ENCODE measurements at places on chromosomes 6 and 20.

DNA sequence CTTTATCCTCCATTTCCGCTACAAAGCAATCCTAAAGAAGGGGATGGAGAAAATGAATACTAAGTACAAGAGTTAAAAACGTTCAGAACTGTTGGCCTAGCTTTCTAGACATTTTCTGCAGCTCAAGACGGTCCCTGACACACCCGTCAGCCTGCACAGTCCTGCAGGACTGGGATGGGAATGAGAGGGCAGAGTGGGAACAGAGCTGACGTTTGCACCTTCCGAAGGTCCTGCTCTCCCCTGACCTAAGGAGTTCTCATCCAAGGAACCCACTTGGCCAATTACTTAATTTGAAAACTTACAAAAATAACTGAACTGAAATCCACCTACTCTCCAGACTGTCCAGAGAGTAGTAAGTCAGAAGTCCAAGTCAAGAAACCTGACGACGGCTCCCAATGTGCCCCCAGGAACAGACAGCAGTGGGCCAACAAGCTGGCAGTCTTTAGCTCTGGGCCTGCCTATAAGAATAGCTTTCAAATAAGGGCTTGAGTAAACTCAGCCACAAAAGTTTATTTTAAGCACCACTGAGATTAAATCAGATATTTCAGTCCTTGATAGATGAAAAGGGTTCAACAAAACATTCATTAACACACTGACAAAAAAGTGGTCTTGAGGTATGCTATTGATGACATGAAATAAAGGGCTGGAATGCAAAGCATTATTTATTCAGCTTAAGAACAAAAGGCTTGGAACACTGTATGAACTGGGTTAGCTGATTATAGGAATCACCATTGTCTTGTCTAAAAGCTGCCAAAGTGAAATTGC is 76.8 kb downstream of the CNKSR3 start:
- no peak for DNase-seq

DNA sequence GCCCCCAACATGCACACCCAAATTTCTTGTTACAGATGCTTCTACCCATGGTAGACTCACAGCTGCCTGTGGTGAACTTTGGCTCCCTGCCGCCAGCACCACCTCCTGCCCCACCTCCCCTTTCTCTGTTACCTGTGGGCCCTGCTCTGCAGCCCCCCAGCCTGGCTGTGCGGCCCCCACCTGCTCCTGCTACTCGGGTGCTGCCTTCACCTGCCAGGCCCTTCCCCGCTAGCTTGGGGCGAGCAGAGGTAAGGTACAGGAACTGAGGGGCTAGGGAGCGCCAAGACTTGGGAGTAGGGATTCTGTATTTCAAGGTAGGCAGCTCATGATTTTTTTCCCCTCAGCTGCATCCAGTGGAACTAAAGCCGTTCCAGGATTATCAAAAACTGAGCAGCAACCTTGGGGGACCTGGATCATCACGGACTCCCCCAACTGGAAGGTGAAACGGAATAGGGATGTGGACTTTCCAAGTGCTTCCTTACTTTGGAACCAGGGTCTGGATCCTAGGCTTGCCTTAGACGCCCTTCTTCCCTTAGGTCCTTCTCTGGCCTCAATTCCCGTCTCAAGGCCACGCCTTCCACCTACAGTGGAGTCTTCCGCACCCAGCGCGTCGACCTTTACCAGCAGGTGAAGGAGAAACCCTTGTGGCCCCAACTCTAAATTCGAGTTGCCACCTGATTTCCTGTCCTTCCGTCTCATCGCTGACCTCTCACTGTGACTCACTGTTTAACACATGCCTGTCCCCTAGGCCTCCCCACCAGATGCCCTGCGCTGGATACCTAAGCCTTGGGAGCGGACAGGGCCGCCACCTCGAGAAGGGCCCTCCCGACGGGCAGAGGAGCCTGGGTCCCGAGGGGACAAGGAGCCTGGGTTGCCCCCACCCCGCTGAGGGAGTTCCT is 15.5 kb downstream of the BAG6 start:
- DNase-seq = no peak

DNA sequence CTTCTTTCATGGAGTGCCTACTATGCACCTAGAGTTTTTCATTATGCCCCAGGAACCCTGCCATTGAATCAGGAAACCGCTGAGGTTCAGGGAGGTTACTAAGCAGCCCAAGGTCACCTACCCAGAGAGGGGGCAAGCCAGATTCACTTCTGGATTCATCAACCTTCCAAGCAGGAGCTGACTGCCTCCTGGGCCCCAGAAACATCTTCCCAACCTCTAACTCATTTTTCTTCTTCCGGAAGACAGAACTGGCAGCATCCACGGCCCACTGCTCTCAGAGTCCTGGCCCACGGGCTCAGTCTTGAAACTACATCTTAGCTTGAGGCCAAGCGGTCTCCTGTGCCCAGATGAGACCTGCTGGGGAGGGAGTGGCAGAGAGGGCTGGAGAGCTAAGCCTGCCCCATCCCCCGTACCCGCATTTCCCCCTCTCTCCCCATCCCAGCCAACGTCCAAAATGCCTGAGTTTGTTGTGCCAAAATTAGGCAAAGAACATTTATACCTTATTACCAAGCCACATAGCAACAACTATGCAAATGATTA is 281.0 kb downstream of the CDC5L start:
- DNase-seq = no peak

- no peak for DNase-seq
These were observed 3.1 kb downstream of the CD93 start for GRCh38 chr20:23082846-23083552.

- DNase-seq = no peak
These were observed 141.2 kb upstream of the HCRTR2 start for GRCh38 chr6:55033016-55033546.

GRCh38 chr6:87333591-87334181 is 4.6 kb upstream of the GJB7 start:
- no peak for DNase-seq

- no peak for DNase-seq
These were observed 70.0 kb upstream of the SASH1 start for GRCh38 chr6:148272597-148272996.

- no peak for DNase-seq
These were observed 435.6 kb upstream of the RUNX2 start for GRCh38 chr6:44892579-44892978.

GRCh38 chr20:9507544-9508239 is 6.7 kb upstream of the LAMP5 start:
- DNase-seq = no peak

- no peak for DNase-seq
These were observed 688.6 kb upstream of the CITED2 start for GRCh38 chr6:140063021-140063399.

GRCh38 chr6:10151144-10151915 is 263.5 kb downstream of the TFAP2A start:
- DNase-seq = no peak

- no peak for DNase-seq
These were observed 114.9 kb downstream of the FOXC1 start for GRCh38 chr6:1724616-1725015.

GRCh38 chr6:127090051-127090450 is 28.4 kb upstream of the RSPO3 start:
- no peak for DNase-seq

DNA sequence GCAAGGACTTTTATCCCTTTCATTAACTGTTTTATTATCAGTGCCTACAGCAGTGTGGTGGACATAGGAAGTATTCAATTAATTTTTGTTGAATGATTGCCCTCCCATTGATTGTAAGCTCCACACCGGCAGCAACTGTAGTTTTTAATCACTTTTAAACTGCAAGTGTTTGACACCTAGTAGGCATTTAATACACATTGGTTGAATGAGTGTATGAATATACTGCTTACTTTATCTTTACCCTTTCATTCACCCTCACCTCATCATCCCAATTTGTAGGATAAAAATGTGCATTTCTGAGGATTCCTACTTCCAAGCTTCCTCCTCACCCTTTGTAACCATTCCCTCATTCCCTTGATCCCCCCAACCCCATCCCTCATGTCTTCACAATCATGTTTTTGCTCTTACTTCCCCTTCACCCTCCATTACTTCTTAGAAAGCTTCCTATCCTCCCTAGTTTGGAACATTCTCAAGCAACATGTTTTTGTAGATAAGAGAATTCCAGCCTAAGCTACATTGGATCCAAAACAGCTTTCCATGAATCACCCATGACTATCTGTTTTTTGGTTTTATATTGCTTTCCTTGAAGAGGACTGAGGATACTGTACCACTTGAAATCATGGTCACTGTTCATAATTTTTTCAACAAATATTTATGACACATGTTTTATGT is 955 bp upstream of the SLC26A8 start:
- DNase-seq = no peak

DNA sequence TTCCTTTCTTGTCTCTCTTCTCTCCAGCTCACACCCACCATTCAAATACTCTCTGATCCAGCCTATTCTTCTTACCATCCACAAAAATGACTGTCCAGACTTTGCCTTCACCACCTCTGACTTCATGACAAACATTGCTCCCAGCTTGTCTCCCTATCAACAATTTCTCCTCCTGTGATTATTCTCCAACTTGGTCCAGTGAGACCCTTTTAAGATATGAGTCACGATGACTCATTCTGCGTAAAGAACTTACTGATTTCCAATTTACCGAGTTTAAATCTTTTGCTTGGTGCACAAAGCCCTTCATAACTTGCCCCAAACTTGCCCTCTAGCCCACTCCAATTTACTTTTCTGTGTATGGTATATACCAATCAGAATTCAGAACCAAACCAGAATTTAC is 833.2 kb downstream of the MAFB start:
- DNase-seq = no peak

DNA sequence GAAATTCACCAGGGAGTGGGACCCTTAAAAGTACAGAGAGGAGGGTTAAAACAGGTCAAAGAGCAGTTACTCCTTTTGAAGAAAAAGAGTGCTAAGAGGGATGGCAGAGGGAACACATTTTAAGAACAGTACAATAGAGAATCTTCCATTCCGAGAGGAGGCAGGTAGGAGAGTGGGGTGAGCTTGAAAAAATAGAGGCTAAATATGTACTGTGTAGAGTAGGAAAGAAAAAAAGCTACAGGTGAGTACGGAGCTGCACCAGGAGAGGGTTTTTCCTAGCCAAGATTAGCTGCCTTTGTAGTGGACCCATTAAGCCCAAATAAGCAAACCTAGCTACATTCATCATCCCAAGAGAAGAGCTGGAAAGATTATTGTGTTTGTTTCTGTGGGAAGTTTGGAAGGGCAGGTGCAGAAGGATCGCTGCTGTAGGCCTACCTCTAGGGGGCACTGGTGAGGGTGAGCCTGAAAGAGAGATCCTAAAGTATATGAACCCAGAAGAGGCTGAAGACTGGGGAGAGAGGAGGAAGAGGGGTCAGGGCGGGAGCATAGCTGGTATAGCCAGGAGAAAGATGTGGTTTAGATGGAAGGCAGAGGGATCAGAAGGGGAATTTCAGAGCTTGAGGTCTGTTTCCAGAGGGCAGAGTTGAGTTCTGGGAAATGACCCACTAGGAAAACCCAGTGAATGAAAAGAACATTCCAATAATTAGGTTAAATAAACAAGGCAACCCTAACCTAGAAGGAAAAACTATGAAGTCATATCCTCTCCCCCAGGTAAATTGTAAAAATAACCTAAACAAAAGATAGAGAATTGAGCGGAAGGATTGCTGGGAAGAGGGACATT is 50.2 kb upstream of the HINT3 start:
- DNase-seq = peak; percentile 18

GRCh38 chr6:44309092-44309491 is 4.1 kb downstream of the AARS2 start:
- no peak for DNase-seq

DNA sequence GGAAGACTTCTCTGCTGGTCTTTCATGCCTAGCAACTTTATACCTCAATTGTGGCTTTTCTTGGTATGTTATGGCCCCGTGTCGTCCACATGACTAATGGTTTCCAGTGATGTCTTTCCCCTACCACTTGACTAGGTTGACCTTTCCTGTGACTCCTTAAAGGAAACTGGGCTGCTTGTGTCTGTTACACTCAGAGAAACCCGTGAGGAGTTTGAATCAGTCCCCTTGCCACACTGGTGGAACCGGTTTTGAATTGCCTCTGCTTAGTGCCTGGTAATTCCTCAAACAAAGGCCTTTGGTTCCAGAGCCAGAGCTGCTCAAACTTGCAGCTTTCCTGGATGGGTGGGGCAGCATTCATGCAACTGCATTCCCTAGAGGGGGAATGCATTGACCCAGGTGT is 21.9 kb downstream of the ECT2L start:
- DNase-seq = no peak

DNA sequence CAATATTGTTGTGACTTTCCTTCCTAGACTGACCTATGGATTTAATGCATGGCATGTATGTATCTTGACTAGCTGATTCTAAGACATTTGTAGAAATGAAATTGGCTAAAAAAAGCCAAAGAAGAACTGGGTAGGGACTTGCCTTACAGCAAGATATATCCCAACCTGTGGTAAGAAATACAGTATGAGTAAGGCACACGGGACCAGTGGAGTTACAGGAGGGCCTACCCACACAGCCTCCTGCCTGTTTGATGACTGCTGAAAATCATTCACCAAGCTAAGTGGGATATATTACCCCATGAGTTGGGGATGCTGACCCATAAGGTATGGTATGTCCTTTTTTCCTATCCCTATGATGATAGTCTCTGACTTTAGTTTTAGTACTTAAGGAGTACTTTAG is 112.2 kb downstream of the INSM1 start:
- no peak for DNase-seq

DNA sequence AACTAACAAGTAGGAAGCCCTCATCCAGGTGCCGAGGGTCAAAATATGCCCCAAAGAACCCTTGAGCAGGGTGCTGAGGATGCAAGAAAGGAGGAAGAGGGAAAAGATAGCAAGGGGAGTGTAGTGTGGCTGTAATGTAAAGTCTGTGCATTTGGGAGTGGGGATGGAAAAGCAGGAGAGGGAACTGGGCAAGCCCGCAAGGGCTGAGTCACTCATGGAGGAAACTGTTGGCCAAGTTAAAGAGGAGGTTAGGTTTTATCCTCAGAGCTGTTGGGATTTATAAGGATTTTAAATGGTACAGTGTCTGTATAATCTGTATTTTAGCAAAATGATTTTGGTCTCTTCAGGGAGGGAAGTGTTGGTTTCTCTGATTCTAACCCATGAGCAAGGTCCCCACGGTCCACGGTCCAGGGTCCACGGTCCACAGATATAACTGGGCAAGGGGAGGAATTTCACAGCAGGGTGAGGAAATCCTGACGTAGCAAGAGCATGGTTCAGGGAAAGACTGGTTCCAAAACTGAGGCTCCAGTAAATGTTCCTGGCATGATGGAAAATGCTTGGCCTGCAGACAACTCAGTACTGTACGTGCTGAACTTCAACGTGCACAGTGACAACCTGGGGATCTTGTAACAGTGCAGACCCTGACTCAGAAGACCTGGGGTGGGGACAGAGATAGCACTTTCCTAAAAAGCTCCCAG is 759.8 kb downstream of the PTPRT start:
- no peak for DNase-seq

DNA sequence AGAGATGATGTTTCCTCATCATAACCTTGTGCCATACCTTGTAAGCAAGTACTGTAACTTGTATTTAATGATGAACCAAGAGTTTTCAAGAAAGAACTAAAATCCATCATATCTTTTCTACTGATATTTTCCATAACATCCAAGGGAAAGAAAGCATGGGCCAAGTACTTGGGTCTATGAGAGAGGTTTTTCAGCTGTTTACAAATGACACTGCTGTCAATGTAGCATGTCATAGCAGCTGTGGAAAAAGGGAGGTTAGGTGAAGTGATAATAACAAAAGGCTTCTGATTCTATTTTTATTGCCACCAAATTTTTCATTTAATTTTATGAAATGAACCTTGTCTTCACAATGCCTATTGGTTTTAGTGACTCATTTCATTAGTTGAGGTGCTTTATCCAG is 482.3 kb downstream of the LMBRD1 start:
- DNase-seq = no peak

Measured in stimulated activated CD4-positive, alpha-beta T cell treated with anti-CD3 and anti-CD28 coated beads, Interleukin-15, amount 100 ng/mL, for 1 hour (primary cell).